Caco-2 (cell line): ENCODE measurements at places on chromosomes 3 and 15.

- H3K27me3 ChIP-seq, result no peaks in the 10 kb centered on the region
- no peaks in the 10 kb centered on the region for H3K4me1 ChIP-seq
- H3K4me3 ChIP-seq, result no peak overlapping the region
- no peak overlapping the region for H3K27ac ChIP-seq
- no peak for DNase-seq
- no peaks in the 10 kb centered on the region for H3K36me3 ChIP-seq
Measured at GRCh38 chr15:48389691-48390143, 58.5 kb downstream of the DUT start.

DNA sequence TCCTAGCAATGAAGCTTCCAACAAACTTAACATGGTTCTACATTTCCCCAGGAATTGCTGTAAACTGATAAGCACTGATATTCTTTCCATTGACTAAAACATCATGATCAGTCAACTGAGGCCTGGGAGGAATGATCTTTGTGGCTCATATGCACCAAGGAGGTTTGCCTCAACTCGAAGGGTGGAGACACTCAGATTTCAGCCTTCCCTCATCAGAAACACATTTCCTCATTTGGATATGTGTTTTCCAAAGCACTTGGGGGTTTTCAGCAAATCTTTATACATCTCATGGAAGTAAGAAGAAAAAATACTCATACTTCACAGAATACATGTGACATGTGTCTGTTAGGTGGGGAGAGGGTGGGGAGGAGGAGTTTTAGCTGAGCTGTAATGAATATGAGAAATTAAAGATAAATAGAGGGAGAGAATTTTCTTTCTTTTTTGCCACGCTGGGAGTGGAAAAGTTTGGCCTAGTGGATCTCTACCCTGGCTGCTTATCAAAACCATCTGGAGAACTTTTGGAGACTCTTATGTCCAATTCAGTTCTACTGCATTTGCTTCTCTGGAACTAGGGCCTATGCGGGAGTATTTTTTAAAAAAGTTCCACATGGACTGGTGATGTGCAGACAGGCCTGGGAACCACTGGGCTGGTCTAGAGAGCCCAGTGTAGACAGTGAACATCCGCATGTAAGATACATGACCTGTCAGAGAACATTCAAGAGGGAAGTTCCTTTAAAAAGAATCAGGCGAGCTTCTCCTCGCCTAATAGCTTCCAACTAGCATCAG, 301.0 kb upstream of the ICE2 start:
- H3K36me3 ChIP-seq, result no peaks in the 10 kb centered on the region
- no peak overlapping the region for H3K4me3 ChIP-seq
- H3K27ac ChIP-seq, result no peak overlapping the region
- no peak for DNase-seq
- H3K4me1 ChIP-seq, result no peaks in the 10 kb centered on the region
- no peaks in the 10 kb centered on the region for H3K27me3 ChIP-seq

DNA sequence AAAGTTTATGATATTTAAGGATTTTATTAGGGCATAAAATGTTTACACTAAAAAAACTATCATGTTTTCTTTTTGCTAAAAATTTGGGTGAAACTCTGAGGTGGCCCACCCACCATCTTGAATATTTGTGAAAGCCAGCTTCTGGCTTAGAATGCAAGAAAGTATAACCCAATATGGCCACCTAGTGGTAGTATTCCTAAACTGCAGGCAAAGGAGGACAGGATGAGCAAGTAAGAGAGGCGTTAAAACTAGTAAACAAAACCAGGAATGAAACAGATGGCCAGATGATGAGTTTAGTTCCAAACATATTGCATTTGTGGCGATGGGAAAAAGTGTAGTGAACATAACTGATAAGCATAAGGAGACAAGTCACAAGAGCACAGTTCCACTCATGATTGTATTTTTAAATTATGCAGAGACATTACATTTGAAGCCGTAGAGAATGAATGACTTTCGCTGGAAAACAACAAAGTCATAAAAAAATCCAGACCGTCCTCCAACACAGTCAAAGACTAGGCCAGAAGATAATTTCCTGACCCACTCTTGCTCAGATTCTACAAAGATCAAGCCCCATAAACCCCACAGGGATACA, 103.3 kb upstream of the PRTG start:
- H3K27ac ChIP-seq, result no peak overlapping the region
- peak; percentile 77 for DNase-seq
- no peaks in the 10 kb centered on the region for H3K4me1 ChIP-seq
- H3K27me3 ChIP-seq, result no peaks in the 10 kb centered on the region
- H3K36me3 ChIP-seq, result no peaks in the 10 kb centered on the region
- H3K4me3 ChIP-seq, result no peak overlapping the region

DNA sequence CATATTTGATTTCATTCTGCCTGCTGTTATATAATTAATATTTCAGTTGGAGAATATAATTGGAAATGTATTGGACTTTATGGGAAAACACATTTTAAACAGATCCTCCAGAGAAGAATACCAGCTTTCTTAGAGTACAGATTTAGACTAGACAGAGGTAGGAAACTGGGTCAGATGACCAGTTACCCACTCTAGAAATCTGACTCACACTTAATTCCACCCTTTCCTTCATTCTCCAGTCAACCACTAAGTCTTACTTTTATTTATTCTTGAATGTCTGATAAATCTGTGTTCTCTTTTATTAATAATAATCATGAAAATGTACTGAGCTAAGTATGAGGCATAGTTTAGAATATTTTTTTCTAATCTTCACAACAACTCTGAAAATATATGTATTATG, 110.7 kb downstream of the LRRC49 start:
- no peak overlapping the region for H3K27ac ChIP-seq
- no peak for DNase-seq
- H3K4me3 ChIP-seq, result no peak overlapping the region
- H3K27me3 ChIP-seq, result no peaks in the 10 kb centered on the region

GRCh38 chr3:76026379-76026778, 241.0 kb upstream of the ZNF717 start:
- H3K36me3 ChIP-seq, result no peaks in the 10 kb centered on the region
- no peak overlapping the region for H3K27ac ChIP-seq
- DNase-seq, result no peak
- H3K27me3 ChIP-seq, result no peaks in the 10 kb centered on the region

DNA sequence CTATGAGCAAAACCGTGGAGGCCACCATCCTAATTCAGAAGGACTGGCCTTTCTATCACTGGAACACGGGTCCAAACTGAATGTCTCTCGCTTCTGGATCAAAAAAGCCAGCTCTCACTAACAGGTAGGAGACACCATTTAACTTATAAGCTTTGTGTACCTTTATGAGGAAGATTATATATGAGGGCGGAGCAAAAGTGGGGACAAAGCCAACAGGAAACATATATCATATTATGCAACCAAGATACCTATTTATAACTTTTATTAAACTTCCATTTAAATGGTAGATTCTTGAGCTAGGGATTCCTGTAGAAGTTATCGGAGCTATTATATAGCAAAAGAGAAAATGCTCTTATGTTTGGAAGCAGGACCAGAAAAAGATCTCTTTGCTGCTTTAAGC, 78.4 kb downstream of the IGF2BP2 start:
- peaks cover 10% of the 10 kb centered on the region; the same call in 1 of the 2 replicates for H3K4me1 ChIP-seq
- no peak overlapping the region for H3K4me3 ChIP-seq
- no peaks in the 10 kb centered on the region for H3K36me3 ChIP-seq
- DNase-seq, result no peak
- H3K27me3 ChIP-seq, result no peaks in the 10 kb centered on the region

- no peak overlapping the region for H3K27ac ChIP-seq
- DNase-seq, result no peak
- H3K4me1 ChIP-seq, result no peaks in the 10 kb centered on the region
- no peaks in the 10 kb centered on the region for H3K27me3 ChIP-seq
- H3K4me3 ChIP-seq, result no peak overlapping the region
Measured at GRCh38 chr3:41041462-41041861, 157.8 kb upstream of the CTNNB1 start.

DNA sequence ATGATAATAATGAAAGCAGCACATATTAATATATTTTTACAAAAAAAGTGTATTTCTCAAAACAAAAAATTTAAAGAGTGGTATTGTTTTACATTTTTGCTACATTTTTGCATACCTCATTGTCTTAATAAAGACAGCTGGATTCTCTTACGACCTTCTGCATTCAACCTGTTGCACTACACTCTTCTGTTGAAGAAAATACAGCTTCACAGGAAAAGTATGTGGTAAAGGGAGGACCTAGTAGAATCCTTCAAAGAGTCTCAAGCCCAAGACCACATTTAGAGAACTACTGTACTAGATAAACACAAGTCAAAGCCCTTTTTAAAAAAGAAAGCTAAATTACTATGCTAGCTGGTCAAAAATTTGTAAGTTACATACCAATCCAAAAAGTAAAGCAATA, 7.9 kb downstream of the ZNF280D start:
- H3K27ac ChIP-seq, result no peak overlapping the region
- no peaks in the 10 kb centered on the region for H3K4me1 ChIP-seq
- H3K36me3 ChIP-seq, result no peaks in the 10 kb centered on the region; the same call in 1 of the 2 replicates
- DNase-seq, result no peak
- no peaks in the 10 kb centered on the region for H3K27me3 ChIP-seq

DNA sequence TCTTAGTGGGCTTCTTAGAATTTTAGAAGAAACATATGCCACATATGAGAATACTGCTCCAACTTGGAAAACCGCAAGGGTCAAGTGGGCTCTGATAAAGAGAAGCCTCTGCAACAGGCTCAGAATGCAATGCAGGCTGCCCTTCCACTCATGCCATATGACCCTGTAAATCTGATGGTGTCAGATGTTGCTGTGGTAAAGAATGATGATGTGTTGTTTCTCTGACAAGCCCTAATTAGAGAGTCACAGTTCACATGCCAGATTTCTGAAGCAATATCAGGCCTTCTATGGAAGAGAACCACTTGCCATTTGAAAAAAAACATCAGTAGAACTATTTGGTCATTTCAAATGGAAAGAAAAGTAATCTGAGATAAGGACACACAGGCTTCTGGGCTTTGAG, 749.6 kb downstream of the AGBL1 start:
- no peaks in the 10 kb centered on the region; the same call in 1 of the 2 replicates for H3K27me3 ChIP-seq
- no peaks in the 10 kb centered on the region for H3K4me1 ChIP-seq

GRCh38 chr15:55327387-55327786, 8.4 kb downstream of the PIGB start:
- DNase-seq, result no peak
- no peak overlapping the region for H3K27ac ChIP-seq
- no peaks in the 10 kb centered on the region; the same call in 1 of the 2 replicates for H3K36me3 ChIP-seq
- H3K27me3 ChIP-seq, result no peaks in the 10 kb centered on the region

GRCh38 chr15:40754574-40754882, 526 bp downstream of the RMDN3 start:
- no peaks in the 10 kb centered on the region; the same call in 1 of the 2 replicates for H3K36me3 ChIP-seq
- H3K27ac ChIP-seq, result peak overlapping the region; percentile 99
- H3K4me3 ChIP-seq, result peak overlapping the region; percentile 68
- no peaks in the 10 kb centered on the region for H3K27me3 ChIP-seq

- no peak for DNase-seq
- H3K36me3 ChIP-seq, result no peaks in the 10 kb centered on the region; the same call in 1 of the 2 replicates
- H3K4me3 ChIP-seq, result no peak overlapping the region
- no peaks in the 10 kb centered on the region for H3K27me3 ChIP-seq
Measured at GRCh38 chr3:121690777-121691405, 30.2 kb upstream of the HCLS1 start.

DNA sequence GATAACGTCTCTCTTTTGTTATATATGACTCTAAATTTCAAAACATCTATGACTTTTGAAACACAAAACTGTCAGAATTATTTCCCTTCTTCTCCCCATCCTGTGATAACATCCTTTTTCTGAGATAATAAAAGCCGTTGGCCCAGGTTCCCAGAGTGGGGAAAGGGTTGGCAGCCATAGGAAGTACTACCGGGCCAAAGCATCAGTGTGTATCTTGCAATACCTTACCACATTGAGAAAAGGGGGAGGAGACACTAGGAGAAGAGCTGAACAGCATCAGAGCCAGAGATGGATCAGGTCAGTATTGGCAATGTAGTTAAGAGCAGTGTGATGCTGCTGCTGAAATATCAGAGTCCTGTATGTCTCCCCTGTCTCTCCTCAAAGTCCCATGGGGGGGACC, 210.0 kb upstream of the PROK2 start:
- H3K27me3 ChIP-seq, result no peaks in the 10 kb centered on the region
- no peaks in the 10 kb centered on the region for H3K36me3 ChIP-seq
- no peak overlapping the region for H3K4me3 ChIP-seq
- no peaks in the 10 kb centered on the region for H3K4me1 ChIP-seq

DNA sequence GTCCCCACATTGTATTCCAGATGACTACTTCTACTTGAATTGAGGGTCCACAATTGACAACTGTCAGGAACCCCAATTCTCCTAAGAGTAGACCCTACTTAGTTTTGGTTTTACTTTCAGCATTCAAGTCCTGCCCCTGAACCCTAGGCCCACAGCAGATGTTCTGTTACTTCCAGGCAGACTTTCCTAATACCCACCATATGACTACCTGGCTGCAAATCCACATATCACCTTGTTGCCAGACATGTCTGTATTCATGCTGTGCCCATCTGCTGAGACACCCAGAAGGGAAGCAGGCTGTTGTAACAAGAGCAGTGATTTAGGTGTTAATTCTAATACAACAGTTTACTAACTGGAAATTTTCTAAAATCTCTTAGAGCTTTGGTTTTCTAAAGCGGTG, 235.1 kb upstream of the CCDC54 start:
- no peak for DNase-seq
- H3K4me3 ChIP-seq, result no peak overlapping the region
- H3K27me3 ChIP-seq, result no peaks in the 10 kb centered on the region
- H3K4me1 ChIP-seq, result 0 out of 2 replicates have a peak, but pooled peaks cover 6% of the 10 kb centered on the region
- H3K36me3 ChIP-seq, result no peaks in the 10 kb centered on the region

- no peak overlapping the region for H3K27ac ChIP-seq
- no peak for DNase-seq
- no peaks in the 10 kb centered on the region for H3K36me3 ChIP-seq
- H3K4me1 ChIP-seq, result no peaks in the 10 kb centered on the region
- H3K27me3 ChIP-seq, result no peaks in the 10 kb centered on the region
Measured at GRCh38 chr3:116179091-116179490, 266.2 kb downstream of the LSAMP start.

DNA sequence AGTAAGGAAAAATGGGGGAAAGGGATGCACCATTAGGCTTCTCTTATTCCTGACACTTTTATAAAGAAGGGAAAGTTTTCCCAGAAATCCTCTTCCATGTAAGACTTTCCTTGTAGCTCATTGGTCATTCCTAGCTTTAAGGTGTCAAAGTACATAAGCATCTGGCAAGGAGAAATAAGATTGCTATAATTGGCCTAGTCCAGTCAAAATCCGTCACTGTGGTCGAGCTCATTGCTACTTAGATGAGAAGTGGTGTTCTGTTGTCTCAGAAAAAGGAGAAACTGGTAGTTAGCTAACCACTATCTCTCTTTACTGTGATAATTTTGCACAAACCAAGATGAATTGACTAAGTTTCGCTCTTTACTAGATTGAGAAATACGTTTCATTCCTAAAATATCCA, 370.1 kb downstream of the CNTN4 start:
- no peaks in the 10 kb centered on the region for H3K27me3 ChIP-seq
- no peaks in the 10 kb centered on the region for H3K36me3 ChIP-seq
- no peak overlapping the region for H3K27ac ChIP-seq
- DNase-seq, result no peak

- H3K36me3 ChIP-seq, result no peaks in the 10 kb centered on the region
- no peak overlapping the region for H3K4me3 ChIP-seq
- H3K27ac ChIP-seq, result no peak overlapping the region
- DNase-seq, result peak; percentile 47
- H3K27me3 ChIP-seq, result no peaks in the 10 kb centered on the region
- peaks cover 14% of the 10 kb centered on the region for H3K4me1 ChIP-seq
Measured at GRCh38 chr3:30770387-30770786, 124.1 kb downstream of the GADL1 start.
